ENCODE measurements at places on chromosomes 1 and 21.

GRCh38 chr1:21317035-21317689 is 26.9 kb upstream of the ECE1 start:
- DNase-seq: no peak

DNA sequence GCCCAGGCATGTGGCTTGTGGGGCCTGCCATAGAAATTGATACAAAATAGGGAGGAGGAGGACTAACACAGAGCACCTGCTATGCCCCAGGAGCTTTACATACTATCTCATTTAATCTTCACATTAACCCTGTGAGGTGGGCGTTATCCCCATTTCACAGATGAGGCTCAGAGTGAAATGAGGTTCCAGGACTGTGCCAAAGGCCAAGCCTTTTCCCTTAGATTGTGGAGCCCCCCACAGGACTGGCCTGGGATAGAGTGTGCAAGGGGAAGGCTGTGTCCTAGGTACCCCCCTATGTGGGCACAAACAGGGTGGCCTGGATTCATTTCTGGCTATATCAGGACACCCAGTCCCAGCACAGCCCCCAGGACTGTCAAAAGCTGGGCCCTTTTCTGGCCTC is 2.2 kb upstream of the DDOST start:
- DNase-seq: no peak

DNA sequence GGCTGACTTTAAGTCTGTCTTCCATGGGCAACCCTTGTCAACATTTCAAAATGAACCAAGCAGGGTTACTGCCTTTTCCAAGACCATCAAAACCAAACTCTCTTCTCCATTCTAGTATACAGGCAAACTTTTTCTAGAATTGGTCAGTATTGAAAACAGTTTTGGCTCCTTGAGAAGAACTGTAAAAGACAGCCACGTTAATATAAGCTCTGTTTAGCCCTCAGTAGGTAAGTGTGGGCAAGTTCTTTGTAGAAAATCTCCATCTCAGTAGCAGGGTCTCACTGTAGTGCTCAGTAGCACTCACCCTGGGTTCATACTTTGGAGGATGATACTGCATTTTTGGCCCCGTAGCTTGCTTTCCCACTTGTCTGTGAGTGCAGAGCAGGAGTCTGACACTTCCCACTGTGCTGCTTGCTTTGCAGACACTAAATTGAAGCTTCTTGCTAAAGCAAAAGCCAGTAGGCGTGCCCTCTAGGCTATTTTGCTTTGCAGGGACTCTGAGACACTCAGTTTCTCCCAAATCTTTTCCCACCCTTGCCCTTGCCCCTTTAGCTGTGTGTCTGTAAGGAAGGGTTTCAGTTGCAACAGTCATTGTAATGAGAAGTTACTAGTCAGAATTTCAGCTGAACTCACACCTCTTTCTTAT is 34.3 kb upstream of the CACYBP start:
- DNase-seq: no peak

- peak; percentile 12 for DNase-seq
Measured at GRCh38 chr1:8424539-8425116, 106.7 kb downstream of the SLC45A1 start.

- no peak for DNase-seq
Measured at GRCh38 chr1:160741612-160742348, 2.7 kb downstream of the SLAMF7 start.

- no peak for DNase-seq
Measured at GRCh38 chr1:206882555-206882954, 14.7 kb upstream of the IL24 start.

- DNase-seq: no peak
Measured at GRCh38 chr1:225413708-225414375, 14.0 kb downstream of the LBR start.

DNA sequence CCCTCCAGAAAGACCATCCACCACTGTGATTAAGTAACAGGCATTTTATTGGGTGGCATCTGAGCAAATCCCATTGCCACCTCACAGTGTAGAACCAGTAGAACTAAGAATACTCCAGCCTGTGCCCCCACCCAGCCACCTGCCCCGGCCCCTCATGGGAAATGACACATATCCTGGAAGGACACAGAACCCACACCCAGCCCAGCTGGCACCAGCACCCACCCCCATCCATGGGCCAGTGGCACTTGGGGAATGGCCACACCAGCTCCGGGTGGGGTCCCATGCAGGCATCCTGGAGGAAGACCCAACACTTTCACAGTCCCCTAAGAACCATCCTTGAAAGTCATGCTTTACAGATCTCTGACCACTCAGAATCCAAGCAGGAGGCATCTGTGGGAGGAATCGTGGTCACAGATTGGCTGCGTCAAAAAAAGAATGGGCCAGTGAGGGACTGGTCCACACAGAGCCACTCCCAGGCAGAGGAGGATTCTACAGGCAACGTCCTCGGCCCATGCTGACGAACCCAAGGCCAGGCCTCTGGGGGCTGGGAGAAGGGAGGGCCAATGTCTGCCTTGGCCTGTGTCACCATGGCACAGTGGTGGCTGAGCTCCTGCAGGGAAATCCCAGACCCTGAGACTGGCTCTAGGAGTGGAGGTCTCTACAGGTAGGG is 12.1 kb upstream of the TAS1R2 start:
- DNase-seq: no peak

- DNase-seq: no peak
Measured at GRCh38 chr1:187716160-187716559, 887.4 kb downstream of the PLA2G4A start.

GRCh38 chr1:160432371-160432786 is 32.0 kb downstream of the VANGL2 start:
- DNase-seq: no peak

- no peak for DNase-seq
Measured at GRCh38 chr1:111818081-111818480, 62.4 kb downstream of the DDX20 start.

- no peak for DNase-seq
Measured at GRCh38 chr1:76465030-76465429, 390.5 kb downstream of the ST6GALNAC3 start.

DNA sequence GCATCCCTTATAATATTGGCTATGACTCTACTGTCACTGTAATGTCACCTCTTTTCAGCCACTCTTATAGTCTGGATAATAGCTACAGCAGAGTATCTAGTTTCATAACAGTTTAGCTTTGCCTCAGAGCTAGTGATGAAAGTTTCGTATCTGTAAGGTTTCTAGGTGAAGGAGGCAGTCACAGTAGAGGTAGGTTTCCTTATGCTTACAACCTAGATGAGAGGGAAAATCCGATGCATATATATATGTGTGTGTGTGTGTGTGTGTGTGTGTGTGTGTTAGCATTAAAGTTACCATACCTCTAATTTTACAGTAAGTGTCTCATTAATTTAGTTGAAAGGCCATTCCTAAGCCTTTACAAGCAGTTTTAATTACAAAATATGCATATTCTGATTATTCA is 2.2 kb upstream of the TOR1AIP2 start:
- no peak for DNase-seq

GRCh38 chr1:60622486-60622885 is 459.9 kb upstream of the NFIA start:
- DNase-seq: no peak

DNA sequence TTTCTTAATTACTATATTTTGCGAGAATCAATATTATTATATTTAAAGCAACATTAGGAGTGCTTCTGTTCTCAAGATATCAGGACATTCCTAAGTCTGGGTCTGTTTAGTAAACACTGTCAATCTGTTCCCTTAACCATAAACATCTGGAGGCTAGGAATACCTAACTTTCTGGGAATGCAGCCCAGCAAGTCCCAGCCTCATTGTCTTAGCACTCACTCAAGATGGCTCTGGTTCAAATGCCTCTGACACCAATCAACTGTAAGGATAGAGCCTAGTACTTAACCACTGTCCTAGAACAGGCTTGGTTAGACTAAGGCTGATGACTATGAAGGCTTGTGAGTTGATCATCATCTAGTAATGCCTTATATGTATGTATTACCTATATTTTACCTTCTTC is 61.5 kb downstream of the TNN start:
- no peak for DNase-seq

- peak; percentile 92 for DNase-seq
Measured at GRCh38 chr1:27519331-27520258, 29.6 kb upstream of the WASF2 start.

- DNase-seq: no peak
Measured at GRCh38 chr1:182679684-182680083, 4.7 kb downstream of the RGS8 start.

GRCh38 chr21:45986316-45987051 is 4.9 kb downstream of the COL6A1 start:
- no peak for DNase-seq

DNA sequence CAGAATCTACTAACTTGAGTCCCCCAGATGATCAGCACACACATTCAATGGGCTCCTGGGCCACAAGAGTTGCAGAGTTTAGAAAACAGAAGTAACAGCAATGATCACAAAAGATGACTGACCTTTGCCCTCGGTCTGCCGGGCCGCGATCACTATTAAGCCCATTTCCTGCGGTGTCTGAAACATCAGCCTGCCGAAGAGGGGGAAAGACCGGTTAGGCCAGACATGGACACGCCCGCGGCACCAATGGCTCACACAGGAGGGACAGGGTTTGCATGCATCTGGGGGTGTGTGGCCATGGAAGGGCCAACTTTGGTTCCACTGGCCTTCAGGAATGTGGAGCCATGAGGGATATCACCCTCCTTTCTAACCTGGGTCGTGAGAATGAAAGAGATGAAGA is 68.2 kb downstream of the SIM2 start:
- DNase-seq: no peak

GRCh38 chr1:79006564-79006963 is at the start of gene ADGRL4:
ADGRL4 (minus strand) TSS chr1:79006730; CDS start chr1:79006654, 76 bp downstream.
- DNase-seq: no peak

DNA sequence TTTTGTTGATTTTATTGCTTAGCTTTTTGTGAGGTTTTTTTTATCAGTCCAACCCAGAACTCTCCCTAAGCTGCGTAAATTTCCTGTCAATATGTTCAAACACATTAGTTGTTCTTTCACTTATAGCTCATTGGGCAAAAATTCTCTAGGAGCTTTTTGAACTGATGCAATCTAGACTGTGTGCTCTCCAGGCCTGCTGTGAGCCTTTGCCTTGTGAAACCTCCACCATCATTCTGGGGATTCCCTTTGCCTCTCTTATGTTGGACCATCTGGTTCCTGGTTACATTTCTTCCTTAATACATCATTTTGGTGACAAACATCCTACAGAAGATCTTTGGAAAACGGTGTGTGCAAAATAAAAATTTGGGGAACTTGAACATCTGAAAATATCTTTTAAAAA is 247.2 kb downstream of the LRRC7 start:
- DNase-seq: no peak

- DNase-seq: no peak
Measured at GRCh38 chr21:33299181-33299752, 25.5 kb upstream of the IFNAR1 start.

GRCh38 chr1:59477286-59477685 is 180.4 kb downstream of the FGGY start:
- no peak for DNase-seq

DNA sequence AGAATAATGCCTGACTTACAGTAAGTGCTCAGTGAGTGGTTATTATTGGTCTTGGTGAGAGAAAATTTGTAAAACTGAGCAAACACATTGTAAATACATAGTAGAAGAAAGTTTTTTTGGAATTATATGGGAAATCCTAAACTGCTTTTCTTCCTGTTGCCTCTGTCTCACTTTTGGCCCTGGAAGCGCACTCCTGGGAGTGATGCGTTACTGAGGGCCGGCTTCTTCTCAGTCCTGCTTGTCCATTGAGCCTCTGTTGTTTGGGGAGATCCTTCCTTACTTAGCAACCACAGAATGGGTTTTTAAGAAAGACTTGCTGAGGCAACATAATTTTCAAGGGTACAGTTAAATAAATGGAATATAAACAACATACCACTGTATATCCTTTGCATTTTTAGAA is 166.0 kb downstream of the EDEM3 start:
- DNase-seq: no peak

- no peak for DNase-seq
Measured at GRCh38 chr1:41499591-41499990, 15.1 kb upstream of the EDN2 start.

DNA sequence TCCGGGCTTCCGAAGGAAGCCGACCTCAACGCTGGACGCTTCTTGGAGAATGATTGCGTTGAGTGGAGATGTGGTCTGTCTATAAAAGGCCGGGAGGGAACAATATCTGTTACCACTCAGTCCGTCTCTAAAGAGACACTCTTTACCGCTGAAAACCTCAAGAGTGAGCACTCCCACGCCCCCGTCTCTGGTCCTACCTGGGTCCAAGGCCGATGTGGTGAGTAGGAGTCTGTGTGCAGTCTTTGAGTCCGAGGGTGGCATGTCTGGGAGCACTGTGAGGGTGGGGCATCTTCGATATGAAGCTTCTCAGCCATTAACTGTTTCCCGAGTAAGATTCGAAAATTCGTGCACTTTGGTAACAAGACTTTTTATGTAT is 576 bp downstream of the ZFP69 start:
- peak; percentile 67 for DNase-seq

GRCh38 chr1:74480068-74480467 is 32.3 kb downstream of the LRRC53 start:
- DNase-seq: no peak

DNA sequence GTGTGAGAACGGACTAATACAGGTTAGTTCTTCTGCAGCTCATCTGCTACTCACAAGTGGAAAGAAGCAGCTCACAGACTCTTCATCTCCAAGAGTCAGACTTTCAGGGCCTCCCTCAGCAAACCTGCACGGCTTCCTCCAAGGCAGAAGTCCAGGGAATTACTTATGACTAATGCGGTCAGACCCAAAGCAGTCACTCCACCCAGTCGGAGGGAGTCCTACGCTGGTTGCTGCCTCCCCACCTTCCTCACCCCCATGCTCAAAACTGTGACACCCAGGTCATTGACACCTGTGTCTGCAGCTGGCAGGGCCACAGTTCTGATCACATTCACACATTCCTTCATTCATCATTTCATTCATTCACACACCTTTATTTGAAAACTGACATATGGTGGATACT is 38.4 kb upstream of the PRDM2 start:
- no peak for DNase-seq

DNA sequence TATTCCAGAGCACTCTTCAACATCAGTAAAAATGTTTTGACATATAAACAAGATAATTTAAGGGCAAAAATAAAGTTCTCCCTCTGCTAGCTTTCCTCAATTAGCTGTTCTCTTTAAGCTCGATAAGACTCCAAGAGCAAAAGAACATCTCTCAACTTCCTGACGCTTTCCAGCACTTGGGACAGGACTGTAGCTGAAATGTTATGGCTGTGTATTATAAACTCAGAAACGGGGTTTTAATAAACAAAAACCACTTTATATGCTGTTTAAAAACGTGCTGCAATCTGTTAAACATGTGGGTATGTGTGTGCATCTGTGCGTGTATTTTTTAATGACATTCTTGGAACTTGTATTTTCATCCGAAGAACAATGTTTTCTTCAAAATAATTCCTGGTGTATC is 71.5 kb upstream of the RGS2 start:
- no peak for DNase-seq

DNA sequence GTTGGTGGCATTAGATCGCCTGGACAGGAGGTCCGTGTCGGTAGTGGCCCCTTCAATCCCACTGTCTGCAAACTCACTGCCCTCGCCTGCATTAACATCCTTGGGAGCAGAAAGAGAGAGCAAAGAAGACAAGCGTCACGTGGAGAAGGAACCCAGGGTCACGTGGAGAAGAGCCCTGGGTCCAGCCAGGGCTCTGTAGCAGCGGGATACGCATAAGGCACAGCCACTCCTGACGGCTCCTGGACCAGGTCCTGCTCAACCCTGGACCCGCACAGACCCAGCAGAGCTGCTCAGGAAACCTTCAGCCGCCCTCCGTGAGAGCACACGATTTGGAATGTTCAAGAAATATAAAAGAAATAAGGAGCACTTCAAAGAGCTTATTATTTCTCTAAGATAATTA is 92.0 kb downstream of the TIAM1 start:
- no peak for DNase-seq

Data from NCI-H1092 treated with DMSO at 0.1 percent for 48 hours (cell line).